ENCODE measurements at places on chromosomes 4 and X. TPM values are rescaled to one million over a fixed set of nuclear protein-coding genes. Genes with fewer than 3 reads are reported as not detected.

GRCh38 chrX:20173313-20173712 lies 31.7 kb upstream of the EIF1AX start:
- H3K4me3 ChIP-seq = no peak overlapping the region
- no peaks in the 10 kb centered on the region for H3K27me3 ChIP-seq
- no peak overlapping the region for H3K27ac ChIP-seq
- no peaks in the 10 kb centered on the region for H3K4me1 ChIP-seq
- DNase-seq = no peak

DNA sequence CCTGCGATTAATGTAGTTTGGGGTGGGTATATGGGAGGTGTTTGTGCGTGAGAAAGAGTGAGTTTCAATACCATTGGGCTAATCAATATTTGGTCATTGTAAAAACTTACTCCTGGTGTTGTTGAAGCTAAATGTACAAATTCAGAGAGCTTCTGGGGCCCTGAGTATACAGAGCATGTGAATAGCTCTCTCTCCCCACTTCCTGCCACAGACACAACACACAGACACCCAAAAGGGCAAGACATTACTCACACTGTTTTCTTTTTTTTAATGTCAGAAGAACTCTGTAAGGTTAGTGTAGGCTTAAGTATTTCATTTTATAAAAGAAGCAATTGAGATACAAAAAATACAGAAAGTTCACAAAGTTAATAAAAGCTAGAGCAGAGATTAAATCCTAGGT lies 151.3 kb upstream of the KCNIP4 start:
- H3K27me3 ChIP-seq = no peaks in the 10 kb centered on the region
- H3K36me3 ChIP-seq = no peaks in the 10 kb centered on the region
- DNase-seq = no peak
- no peak overlapping the region for H3K4me3 ChIP-seq

DNA sequence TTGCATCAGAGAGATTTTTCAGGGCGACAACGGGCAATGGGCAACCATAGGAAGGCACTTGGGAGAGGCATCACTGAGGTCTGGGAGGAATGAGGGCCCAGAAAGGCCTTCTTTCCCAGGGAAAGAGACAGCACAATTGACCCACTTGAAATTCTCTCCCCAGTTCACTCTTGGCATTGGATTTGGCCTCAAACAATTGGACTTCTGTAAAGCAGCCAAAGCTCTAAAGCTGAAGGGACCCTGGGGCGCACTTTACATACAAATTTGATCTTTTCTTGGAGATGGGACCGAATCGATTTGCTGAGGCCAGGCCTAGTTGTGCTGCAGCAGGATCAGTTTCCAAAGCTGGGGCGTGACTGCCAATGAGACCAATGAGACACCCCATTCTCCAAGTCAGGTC lies 3.2 kb downstream of the ARHGAP36 start:
- no peak overlapping the region for H3K27ac ChIP-seq
- H3K4me3 ChIP-seq = no peak overlapping the region
- no peaks in the 10 kb centered on the region for H3K36me3 ChIP-seq
- no peaks in the 10 kb centered on the region for H3K4me1 ChIP-seq
- H3K27me3 ChIP-seq = no peaks in the 10 kb centered on the region

- no peak overlapping the region for H3K4me3 ChIP-seq
- no peak for DNase-seq
- H3K27me3 ChIP-seq = no peaks in the 10 kb centered on the region
Observed at GRCh38 chr4:164931551-164932324, 45.7 kb downstream of the TRIM61 start.

DNA sequence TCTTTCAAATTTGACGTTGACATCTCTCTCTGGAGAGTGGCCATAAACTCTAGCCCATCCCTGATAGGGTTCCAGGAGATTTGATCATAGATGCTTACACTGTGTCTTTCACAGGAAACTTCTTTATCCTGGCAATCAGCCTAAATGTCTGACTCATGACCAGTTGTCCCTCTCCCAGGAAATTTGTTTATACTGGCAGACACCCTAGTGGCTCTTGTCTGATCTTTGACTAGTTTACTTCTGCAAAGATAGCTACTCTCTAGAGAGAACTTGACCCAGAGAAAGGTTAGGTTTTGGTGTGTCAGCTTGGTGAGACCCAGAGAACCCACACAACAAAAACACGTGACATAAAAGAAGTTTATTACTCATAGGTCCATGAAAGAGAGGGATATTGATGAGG lies 509.8 kb downstream of the CENPC start:
- DNase-seq = no peak
- no peaks in the 10 kb centered on the region for H3K4me1 ChIP-seq
- H3K4me3 ChIP-seq = no peak overlapping the region

- H3K27ac ChIP-seq = no peak overlapping the region
- H3K36me3 ChIP-seq = no peaks in the 10 kb centered on the region
- no peak overlapping the region for H3K4me3 ChIP-seq
- H3K4me1 ChIP-seq = peaks cover 7% of the 10 kb centered on the region
Observed at GRCh38 chr4:3372264-3372932, 69.4 kb upstream of the HGFAC start.

DNA sequence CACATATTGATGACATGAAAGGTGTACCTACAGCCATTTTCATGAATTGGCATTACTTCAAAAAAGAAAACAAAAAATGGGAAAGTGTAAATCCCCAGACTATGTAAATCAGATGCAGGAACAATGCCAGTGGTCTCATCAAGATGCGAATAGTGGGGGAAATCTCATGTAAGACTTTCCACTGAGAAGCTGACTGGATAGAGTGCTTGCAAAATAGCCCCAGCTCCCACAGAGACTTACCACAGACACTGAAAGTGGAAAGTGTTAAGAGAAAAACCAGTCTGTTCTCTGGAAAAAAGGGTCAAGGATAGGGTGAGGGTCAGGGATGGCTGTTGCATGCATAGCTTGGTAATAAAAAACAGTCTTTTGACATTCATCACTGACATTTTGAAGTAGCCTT lies 73.2 kb upstream of the ARMCX2 start:
- no peak for DNase-seq
- no peak overlapping the region for H3K4me3 ChIP-seq
- H3K27ac ChIP-seq = no peak overlapping the region
- H3K36me3 ChIP-seq = no peaks in the 10 kb centered on the region

GRCh38 chr4:8617486-8618040 lies 25.0 kb downstream of the CPZ start:
- no peak for DNase-seq
- H3K4me3 ChIP-seq = no peak overlapping the region
- no peak overlapping the region for H3K27ac ChIP-seq
- no peaks in the 10 kb centered on the region for H3K27me3 ChIP-seq
- no peaks in the 10 kb centered on the region for H3K36me3 ChIP-seq
- no peaks in the 10 kb centered on the region for H3K4me1 ChIP-seq

GRCh38 chr4:143633833-143634232 lies 66.6 kb downstream of the FREM3 start:
- no peaks in the 10 kb centered on the region for H3K27me3 ChIP-seq
- no peak for DNase-seq
- H3K36me3 ChIP-seq = no peaks in the 10 kb centered on the region
- no peak overlapping the region for H3K27ac ChIP-seq

DNA sequence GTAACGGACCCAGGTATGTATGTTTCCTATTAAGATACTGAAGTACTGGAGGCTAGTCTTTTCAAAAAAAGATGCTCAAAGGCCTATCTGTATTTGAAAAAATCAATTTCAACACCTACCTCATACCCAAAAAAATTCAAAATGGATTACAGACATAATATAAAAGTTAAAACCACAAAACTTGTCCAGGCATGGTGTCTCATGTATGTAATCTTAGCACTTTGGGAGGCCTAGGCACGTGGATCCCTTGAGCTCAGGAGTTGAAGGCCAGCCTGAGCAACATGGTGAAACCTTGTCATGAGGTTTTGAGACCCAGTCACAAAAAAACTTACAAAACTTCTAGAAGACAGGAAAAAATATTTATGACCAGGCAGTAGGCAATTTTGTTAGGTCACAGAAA lies 16.7 kb downstream of the RBMX start:
- no peak overlapping the region for H3K4me3 ChIP-seq
- peaks cover 9% of the 10 kb centered on the region for H3K36me3 ChIP-seq

DNA sequence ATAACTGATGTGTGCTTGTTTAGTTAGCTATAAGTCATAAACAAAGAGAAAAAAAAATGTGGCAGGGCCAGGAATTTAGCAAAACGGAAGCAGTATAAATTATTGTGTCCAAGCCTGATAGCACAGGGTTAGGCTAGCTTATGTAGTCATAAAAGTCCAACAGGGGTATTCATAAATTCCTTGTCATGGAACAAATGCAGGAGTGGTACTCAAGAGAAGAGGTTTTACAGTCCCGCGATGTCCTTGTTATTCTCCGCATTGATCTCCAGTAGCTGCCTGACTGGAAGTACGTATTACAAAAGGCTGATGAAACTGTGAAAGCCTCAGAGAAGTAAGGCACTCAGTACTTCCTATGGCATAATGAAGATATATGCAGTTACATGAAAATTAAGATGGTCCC lies 336.9 kb upstream of the TRAM1L1 start:
- no peak for DNase-seq
- no peaks in the 10 kb centered on the region for H3K36me3 ChIP-seq
- no peaks in the 10 kb centered on the region for H3K4me1 ChIP-seq
- no peak overlapping the region for H3K27ac ChIP-seq

GRCh38 chr4:163256680-163257343 lies 75.6 kb downstream of the NPY1R start:
- no peaks in the 10 kb centered on the region for H3K36me3 ChIP-seq
- DNase-seq = no peak
- no peaks in the 10 kb centered on the region for H3K27me3 ChIP-seq
- H3K4me3 ChIP-seq = no peak overlapping the region
- no peak overlapping the region for H3K27ac ChIP-seq
- H3K4me1 ChIP-seq = no peaks in the 10 kb centered on the region

- H3K4me3 ChIP-seq = no peak overlapping the region
- H3K27me3 ChIP-seq = no peaks in the 10 kb centered on the region
- no peaks in the 10 kb centered on the region for H3K36me3 ChIP-seq
- DNase-seq = no peak
Observed at GRCh38 chrX:3340016-3340415, 6.4 kb downstream of the MXRA5 start.

DNA sequence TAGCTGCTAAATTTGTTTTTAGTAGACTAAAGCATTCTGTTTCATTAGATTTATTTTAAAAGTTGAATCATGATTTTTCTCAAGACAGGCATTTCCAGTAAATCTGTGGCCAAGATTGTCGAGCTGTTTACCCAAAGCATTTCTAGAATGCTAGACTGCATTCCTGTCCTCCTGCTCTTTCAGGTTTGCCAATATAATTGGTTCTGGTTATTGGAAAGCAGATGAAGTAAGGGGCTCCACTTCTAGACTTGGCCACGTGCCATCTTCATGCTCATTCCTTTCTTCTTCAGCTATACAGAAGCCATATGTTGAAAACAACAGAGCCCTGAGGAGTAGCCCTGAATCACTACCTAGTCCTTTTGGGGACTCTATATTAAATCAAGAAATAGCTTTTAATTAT lies 62.5 kb downstream of the PGRMC2 start:
- H3K4me3 ChIP-seq = no peak overlapping the region
- no peaks in the 10 kb centered on the region for H3K27me3 ChIP-seq
- no peak overlapping the region for H3K27ac ChIP-seq
- no peak for DNase-seq
- H3K4me1 ChIP-seq = no peaks in the 10 kb centered on the region

DNA sequence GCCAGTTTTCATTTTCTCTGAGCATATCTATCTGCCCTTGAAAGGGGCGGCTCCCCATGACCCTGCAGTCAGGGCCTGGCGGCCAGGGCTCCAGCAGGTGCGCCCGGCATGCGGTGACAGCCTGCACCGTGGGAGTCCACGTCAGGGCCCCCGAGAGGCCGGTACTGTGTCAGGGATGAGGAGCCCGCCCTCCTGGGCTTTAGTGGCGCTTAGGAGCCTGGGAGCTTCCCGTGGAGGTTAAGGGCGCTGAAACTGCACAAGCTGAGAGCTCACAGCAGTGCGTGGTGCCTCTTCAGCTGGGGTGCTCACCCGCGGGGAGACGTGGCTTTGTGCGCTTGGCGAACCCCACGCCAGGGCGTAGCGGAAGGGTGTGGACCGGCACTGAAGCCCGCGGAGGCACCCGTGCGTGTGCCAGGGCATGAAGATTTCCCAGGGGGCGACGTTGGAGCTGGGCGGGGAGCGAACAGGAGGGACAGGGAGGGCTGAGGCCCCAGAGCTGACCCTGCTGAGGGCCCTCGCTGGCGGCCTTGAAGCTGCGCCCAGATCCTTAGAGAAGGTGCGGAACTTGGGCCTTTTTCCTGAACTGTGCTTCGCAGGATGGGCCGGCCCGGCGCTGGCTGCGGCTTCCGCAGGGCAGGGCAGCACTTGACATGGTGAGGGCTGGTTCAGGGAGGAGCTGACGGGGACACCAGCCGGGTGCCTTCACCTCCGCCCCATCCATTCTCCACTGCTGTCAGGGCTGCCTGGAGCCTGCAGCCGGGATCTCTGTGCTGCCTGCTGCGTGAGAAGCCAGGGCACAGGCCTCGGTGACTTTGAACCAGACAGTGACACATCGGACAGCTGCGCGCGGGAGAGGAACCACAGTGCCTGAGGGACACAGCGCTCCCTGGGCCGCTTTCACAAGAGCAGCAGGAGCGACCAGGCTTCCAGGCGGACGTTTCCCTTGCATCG lies 32.9 kb downstream of the HTT-AS start:
- no peak overlapping the region for H3K27ac ChIP-seq
- H3K36me3 ChIP-seq = no peaks in the 10 kb centered on the region
- H3K27me3 ChIP-seq = no peaks in the 10 kb centered on the region
- no peak overlapping the region for H3K4me3 ChIP-seq
- peaks cover 4% of the 10 kb centered on the region for H3K4me1 ChIP-seq

GRCh38 chr4:143355540-143356217 lies 19.0 kb downstream of the GAB1 start:
- no peaks in the 10 kb centered on the region for H3K27me3 ChIP-seq
- no peak overlapping the region for H3K27ac ChIP-seq
- peaks cover 41% of the 10 kb centered on the region for H3K4me1 ChIP-seq
- H3K36me3 ChIP-seq = no peaks in the 10 kb centered on the region
- no peak overlapping the region for H3K4me3 ChIP-seq

DNA sequence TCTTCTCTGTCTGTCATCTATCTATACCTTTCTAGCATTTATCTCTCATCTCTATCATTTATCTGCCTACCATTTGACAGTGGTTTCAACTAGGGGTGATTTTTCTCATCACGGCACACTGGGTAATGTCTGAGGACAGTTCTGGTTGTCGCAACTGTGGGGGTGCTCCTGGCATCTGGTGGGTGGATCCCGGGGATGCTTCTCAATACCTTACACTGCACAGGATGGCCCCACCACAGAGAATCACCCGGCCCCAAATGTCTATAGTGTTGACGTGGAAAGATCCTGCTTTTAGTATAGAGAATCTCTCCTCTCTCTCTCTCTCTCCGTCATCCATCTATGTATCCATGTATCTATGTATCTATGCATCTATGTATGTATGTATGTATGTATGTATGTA lies 7.2 kb downstream of the P2RY8 start:
- no peak overlapping the region for H3K27ac ChIP-seq
- no peaks in the 10 kb centered on the region for H3K27me3 ChIP-seq
- no peak for DNase-seq
- no peaks in the 10 kb centered on the region for H3K4me1 ChIP-seq
- H3K4me3 ChIP-seq = no peak overlapping the region

The TMSB15C gene
- 1.0 TPM for total RNA-seq

The S100P gene
- not detected for total RNA-seq

The CAPN6 gene
- total RNA-seq = 1.4 TPM

The RIPPLY1 gene
- total RNA-seq = not detected

The ZNF595 gene
- 27.3 TPM for total RNA-seq

The GABRE gene
- total RNA-seq = 42.9 TPM

The TMSB15B gene
- 0.78 TPM for total RNA-seq

The ARHGAP6 gene
- total RNA-seq = 49.2 TPM

The HMX1 gene
- not detected for total RNA-seq

The SOD3 gene
- 140 TPM for total RNA-seq

The HSPA4L gene
- 7.8 TPM for total RNA-seq

The CMC4 gene
- total RNA-seq = 10.5 TPM

Measured in thyroid gland (tissue), 4 donors.